SK-N-SH (cell line): ENCODE measurements at places on chromosomes 3 and 15. TPM values are rescaled to one million over a fixed set of nuclear protein-coding genes. Genes with fewer than 3 reads are reported as not detected.

GRCh38 chr3:195549931-195550519 is 6.9 kb upstream of the PPP1R2 start:
- DNase-seq: no peak

- DNase-seq: no peak
Observed at GRCh38 chr3:124209426-124209825, 217.5 kb upstream of the ROPN1 start.

- no peak for DNase-seq
Observed at GRCh38 chr3:124631727-124632126, 98.5 kb upstream of the UMPS start.

DNA sequence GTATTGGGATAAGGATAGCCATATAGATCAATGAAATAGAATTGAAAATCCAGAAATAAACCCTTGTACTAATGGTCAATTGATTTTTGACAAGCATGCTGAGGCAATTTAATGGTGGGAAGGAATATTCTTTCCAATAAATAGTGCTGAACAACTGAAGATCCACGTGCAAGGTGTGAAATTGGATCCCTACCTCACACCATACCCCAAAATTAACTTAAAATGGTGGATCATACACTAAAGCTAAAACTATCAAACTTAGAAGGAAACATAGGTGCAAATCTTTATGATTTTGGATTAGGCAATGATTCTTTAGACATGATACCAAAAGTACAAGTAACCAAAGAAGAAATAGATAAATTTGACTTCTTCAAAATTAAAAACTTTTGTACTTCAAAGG is 22.1 kb upstream of the SYNM start:
- no peak for DNase-seq

- DNase-seq: no peak
Observed at GRCh38 chr15:59329570-59330350, 42.9 kb downstream of the MYO1E start.

DNA sequence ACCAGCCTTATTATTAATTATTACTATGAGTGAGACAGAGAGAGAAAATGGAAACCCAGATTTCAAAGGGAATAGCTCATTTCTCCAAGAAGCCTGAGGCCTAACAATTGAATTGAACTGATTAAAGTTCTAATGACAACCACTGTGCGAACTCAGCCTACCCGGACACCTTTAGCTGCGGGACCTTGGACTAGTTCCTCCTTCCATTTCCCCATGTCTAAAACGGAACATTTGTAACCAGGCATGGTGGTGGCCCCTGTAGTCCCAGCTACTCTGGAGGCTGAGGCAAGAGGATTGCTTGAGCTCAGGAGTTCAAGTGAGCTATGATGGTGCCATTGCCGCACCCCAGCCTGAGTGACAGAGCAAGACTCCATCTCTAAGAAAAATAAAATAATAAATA is 16.4 kb upstream of the RTP2 start:
- DNase-seq: no peak

The TNFSF10 gene
- 0.03 and 0.10 TPM in 2 replicates for polyA plus RNA-seq
